Caki2 (cell line): ENCODE measurements at places on chromosomes 16 and 17. TPM values are rescaled to one million over a fixed set of nuclear protein-coding genes. Genes with fewer than 3 reads are reported as not detected.

DNA sequence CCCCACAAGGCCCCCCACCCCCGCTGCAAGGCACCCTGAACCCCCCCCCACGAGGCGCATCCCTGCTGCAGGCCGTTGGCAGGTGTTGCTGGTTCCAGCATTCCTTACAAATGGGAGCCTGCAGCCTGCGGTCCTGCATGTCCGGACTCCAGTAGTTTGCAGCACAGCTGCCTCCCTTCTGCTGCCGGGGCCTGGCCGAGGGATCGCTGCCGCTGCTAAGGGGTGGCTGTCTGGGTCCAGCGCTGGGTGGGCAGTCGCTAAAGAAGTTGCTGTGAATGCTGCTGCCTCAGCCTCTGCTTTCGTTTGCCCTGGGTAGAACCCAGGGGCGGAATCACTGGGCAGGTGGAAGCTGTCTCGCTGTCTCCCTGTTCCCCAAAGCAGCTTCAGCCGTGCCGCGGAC is 11.8 kb downstream of the UTS2R start:
- DNase-seq, result no peak

DNA sequence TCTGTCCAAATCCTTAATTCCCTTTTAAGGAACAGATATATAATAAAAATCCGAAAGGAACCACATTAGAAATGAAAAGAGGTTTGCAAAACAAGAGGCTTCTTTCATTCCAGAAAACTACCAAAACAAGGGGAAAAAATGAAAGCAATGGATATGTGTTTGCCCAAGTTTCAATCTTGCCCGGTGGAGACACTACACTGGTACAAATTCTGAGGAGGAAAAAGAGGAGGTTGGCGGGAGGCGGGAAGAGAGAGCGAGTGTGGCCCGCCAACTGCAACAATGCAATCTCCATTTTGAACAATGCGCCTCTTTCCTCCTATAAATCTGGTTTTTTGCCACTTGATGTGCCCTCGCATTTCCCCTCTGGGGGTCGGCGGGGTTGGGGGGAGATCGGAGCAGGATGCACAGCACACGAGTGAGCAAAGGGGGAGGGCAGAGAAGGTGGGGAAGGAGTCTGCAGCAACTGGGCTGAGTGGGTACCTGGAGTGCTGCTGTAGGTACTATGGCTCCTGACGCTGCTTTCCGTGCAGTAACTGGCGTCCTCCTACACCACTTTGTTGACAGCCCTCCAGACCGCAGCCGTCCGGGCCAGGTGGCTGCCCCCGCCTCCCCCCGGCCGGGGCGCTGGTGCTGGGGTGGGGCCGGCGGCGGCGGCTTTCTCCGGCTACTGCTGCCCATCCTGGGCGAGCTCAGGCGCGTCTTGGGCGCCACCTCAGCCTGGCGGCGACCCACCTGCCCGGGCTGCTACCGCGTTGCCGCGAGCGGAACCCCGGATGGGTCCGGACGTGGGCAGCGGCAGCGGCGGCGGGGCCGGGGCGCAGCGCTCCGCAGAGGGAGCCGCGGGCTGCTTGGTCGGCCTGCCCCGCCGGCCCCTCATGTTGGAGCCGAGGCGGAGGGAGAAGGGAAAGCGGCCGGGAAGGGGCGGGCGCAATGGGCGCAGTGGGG is 93.8 kb upstream of the PLEKHM1 start:
- DNase-seq, result peak; percentile 81

GRCh38 chr17:42577140-42577531 is 393 bp downstream of the PSMC3IP start:
- DNase-seq, result no peak

Gene CSH2
- total RNA-seq, result not detected in 2 replicates

Gene MYH1
- total RNA-seq, result not detected in 2 replicates
